ENCODE measurements at places on chromosomes 16 and 17. TPM values are rescaled to one million over a fixed set of nuclear protein-coding genes. Genes with fewer than 3 reads are reported as not detected.
A peak's percentile ranks its signal among the peaks of the same experiment; 100 is the strongest.

DNA sequence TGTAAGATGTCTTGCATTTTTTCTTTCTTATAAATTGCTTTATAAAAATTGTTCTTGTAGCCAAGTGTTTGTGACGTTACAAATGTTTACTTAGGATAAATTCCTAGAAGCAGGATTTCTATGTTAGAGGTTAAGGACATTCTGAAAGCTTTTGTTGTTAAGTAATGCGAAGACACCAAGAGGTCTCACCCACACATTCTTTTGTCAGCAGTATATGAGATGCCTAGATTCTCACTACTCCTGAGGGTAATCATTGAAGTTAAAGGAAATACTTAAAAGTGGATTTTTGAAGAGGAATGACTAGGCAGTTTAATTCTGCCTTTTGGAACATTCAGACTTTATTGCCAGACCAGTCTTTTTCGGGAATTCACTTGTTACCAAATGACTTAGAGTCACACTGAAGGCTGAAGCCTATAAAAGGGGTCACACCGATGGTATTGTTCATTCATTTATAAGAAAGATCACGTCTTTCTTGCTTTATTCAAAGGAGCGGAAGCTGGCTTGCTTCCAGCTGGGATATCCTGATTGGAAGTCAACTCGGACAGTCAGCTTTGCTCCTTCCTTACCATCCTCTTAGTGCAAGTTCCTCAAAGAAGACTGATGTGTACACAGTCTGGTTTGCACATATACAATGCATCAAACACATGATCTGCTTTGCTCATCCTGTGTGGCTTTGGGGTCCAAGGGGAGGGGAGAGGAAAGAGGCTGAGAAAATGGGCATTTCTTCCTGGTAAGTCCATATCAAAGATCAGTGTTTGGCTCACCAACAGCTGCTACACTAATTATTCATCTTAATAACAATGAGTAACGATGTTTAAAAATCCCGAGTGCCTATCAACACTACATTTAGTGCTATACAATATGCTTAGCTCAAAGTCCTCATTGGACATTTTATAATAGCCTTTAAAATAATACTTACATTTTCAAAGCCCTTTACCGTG lies 160.0 kb downstream of the MAP2K6 start:
- DNase-seq = no peak
- no peaks in the 10 kb centered on the region for H3K36me3 ChIP-seq
- no peak overlapping the region for H3K27ac ChIP-seq
- H3K27me3 ChIP-seq = peaks cover under 1% of the 10 kb centered on the region

EPX gene
- total RNA-seq = 0.13 TPM

- peak overlapping the region; percentile 93 for H3K27ac ChIP-seq
- H3K27me3 ChIP-seq = peaks cover 4% of the 10 kb centered on the region
- H3K4me3 ChIP-seq = peak overlapping the region; percentile 96
- peaks cover 11% of the 10 kb centered on the region for H3K4me1 ChIP-seq
- no peaks in the 10 kb centered on the region for H3K36me3 ChIP-seq
Observed at GRCh38 chr17:60525328-60525684, 736 bp downstream of the APPBP2 start.

C1QL1 gene
- total RNA-seq = not detected

SPIRE2 gene
- total RNA-seq = 1.1 TPM

GRCh38 chr17:45137561-45138305 lies 2.2 kb downstream of the ACBD4 start:
- no peaks in the 10 kb centered on the region for H3K27me3 ChIP-seq
- H3K4me3 ChIP-seq = no peak overlapping the region
- H3K4me1 ChIP-seq = no peaks in the 10 kb centered on the region
- DNase-seq = no peak
- H3K27ac ChIP-seq = no peak overlapping the region

TBC1D3K gene
- not detected for total RNA-seq

PRAC2 gene
- not detected for total RNA-seq

DNA sequence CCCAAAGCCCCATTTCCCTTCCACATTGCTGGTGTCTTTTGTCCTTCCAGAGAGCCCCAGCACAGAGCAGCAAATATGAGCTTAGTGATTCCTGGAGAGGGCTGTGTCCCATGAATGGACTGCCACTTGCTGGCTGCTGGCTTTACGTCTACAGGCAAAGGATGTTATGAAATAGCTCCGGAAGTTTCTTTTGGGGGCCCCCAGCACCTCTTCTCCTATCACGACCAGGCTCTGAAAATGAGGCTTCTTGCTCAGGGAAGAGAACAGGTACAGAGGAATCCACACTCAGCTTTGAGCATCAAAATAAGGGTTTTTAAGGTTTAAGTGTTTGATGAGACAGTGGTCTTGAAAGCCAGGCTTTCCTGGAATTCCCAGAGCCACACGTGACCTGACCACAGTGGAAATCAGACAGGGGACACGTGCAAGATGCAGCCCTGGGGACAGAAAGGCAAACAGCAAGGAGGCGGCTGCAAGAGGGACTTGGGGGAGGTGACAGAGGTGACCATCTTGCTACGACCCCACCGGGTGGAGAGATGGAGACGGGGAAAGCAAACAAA lies 58.1 kb downstream of the ZDHHC7 start:
- no peaks in the 10 kb centered on the region for H3K27me3 ChIP-seq
- DNase-seq = no peak
- H3K4me3 ChIP-seq = no peak overlapping the region
- no peaks in the 10 kb centered on the region for H3K4me1 ChIP-seq
- no peaks in the 10 kb centered on the region for H3K36me3 ChIP-seq

- H3K4me3 ChIP-seq = no peak overlapping the region
- DNase-seq = no peak
- no peaks in the 10 kb centered on the region for H3K4me1 ChIP-seq
- no peak overlapping the region for H3K27ac ChIP-seq
Observed at GRCh38 chr16:68319185-68319908, 8.5 kb downstream of the PRMT7 start.

GRCh38 chr17:16419074-16419928 lies 3.9 kb downstream of the TRPV2 start:
- H3K27ac ChIP-seq = peak overlapping the region; percentile 29
- DNase-seq = no peak
- H3K27me3 ChIP-seq = no peaks in the 10 kb centered on the region

DNA sequence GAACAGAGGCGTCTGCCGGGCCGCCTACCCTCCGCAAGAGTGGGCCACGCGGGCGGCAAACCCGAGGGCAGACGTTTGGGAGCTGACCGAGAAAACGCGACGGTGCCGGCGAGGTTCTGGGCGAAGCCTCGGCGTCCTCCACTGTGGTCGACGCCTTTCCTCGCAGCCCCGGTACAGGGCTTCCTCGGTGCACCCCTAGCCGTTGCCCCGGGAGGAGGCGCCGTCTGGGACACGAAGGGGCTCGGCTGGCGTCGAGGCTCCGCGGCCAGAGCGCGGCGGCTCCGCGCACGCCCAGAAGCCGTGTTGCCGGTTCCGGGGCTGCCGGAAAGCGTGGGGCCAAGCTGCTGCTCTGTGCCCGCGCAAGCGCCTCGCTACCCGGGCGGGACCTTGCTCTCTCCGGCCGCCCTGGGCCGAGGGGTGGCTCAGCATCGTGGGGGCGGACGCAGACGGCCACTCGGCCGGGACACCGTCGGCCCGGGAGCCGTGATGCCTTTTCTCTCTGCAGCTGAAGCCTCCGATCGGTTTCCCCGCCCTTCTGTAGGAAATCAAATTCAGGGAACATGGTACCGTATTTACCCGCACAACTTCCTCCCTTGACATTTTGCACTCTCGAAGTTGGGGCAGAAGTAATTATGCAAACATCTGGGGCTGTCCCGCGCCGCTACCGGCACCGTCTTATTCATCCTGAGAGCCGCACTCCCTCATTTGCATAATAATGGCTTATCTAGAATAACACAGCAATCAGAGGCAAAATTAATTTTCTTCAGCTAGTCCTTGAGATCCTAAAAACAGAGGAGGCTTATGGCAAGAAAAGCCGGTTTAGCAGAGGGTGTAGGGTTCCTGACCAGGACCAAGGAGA lies 7.3 kb upstream of the CBX8 start:
- no peak overlapping the region for H3K27ac ChIP-seq
- peaks cover 69% of the 10 kb centered on the region for H3K4me1 ChIP-seq
- DNase-seq = no peak
- H3K36me3 ChIP-seq = no peaks in the 10 kb centered on the region

KIF2B gene
- total RNA-seq = not detected

DNA sequence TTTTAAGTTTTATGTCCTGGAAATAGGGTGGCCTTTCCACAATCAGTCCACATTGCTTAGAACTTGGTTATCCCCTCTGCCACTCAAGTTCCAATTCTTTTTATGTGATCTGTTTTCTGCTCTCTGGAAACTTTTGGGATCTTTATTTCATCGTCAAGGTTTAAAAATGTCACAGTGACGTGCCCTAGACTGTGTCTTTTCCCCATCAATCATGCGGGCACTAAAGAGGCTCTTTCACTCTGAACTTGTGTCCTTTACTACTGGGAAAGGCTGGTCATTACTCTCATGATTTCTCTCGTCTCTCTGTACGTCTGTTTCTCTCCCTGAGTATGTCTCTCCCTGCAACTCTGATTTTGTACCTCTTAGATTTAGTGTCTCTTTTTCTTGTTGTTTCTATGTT lies 189.8 kb upstream of the AXIN2 start:
- no peaks in the 10 kb centered on the region for H3K36me3 ChIP-seq
- no peak overlapping the region for H3K4me3 ChIP-seq
- no peak for DNase-seq
- H3K27ac ChIP-seq = no peak overlapping the region

Data from T-cell (primary cell).